Stimulated activated CD4-positive, alpha-beta T cell treated with anti-CD3 and anti-CD28 coated beads, Interleukin-15, amount 100 ng/mL, for 48 hours (primary cell): ENCODE measurements at places on chromosomes 3 and 15.

- peak; percentile 19 for DNase-seq
Observed at GRCh38 chr3:72756900-72757299, 91.3 kb downstream of the SHQ1 start.

DNA sequence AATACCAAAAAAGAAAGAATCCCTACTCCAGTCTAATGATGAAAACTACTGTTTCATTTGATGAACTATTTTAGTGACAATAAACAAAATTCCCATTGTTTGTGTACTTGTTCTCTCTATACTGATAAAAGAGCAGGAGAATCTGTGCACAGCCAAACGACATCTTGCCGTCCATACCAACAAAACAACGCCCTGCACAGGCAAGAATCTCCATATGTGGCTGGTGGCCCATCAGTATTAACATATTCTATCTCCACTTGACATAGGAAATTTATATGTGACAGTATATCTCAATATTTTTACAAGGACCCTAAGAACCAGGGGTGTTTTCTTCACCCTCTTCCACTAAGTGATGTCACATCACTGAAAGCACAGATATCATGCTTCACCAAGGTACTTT lies 279.5 kb downstream of the ULK4 start:
- no peak for DNase-seq

- DNase-seq: no peak
Observed at GRCh38 chr3:138835397-138835757, 649 bp upstream of the PIK3CB start.

- no peak for DNase-seq
Observed at GRCh38 chr3:69791919-69792399, 52.7 kb downstream of the MITF start.

- no peak for DNase-seq
Observed at GRCh38 chr15:46088486-46089445, 453.9 kb downstream of the SQOR start.

- DNase-seq: no peak
Observed at GRCh38 chr15:91116113-91117067, 16.3 kb downstream of the SV2B start.

DNA sequence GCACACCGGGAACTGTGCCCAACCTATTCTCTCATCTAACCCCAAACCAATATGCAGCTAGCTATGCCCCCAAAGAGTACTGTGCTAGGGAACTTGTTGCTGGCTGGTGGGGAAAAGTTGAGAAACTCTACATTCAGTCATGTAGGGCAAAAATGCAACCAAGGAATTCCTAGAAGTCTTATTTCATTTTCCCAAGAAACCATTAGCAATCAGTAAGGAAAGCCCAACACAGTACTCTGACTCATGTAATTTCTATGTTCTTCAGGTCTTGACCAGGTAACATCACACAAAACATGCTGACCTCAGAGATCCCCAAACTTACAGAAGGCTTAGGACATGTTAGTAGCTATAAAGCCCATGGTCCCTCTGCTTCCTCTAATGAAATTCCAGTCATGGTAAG lies 52.1 kb downstream of the TASOR start:
- DNase-seq: no peak

GRCh38 chr15:31106495-31107300 lies 5.2 kb upstream of the TRPM1 start:
- DNase-seq: no peak

DNA sequence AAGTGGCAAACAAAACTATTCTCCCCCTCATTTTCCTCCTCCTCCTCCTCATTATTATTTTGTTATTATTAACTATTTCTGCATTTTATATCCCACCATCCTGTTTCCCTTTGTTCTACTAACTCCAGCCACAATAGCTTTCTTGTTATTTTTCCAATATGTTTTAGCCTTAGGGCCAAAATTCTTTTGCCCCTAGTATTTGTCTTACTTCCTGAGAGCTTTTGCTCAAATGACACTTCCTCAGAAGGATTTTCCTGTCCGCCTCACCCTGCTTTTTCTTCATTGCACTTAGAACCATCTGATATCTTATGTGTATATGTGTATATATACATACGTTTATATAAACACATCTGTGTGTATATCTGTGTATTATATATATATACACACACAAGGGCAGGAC lies 32.7 kb upstream of the NUDT16 start:
- DNase-seq: no peak

GRCh38 chr15:31478702-31479221 lies 152.1 kb downstream of the KLF13 start:
- DNase-seq: no peak

GRCh38 chr3:38646630-38647029 lies 2.9 kb downstream of the SCN5A start:
- no peak for DNase-seq

DNA sequence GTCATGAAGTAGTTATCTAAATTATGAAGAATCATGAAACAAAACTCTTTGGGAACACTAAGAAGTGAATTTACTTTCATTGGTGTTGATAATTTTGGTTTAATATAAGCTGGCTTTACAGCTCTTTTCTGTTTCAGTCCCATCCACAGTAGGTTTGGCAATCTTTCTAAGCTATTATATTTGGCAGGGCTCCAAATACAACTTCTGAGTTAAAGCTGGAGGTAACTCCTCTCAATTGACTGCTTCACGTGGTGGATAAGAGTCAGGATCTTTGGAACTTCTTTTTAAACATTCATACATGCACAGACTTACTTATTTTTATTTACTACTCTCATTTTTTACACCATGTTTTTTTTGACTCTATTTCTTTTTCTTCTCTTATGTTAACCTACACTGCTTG lies 106.5 kb upstream of the EPHA3 start:
- DNase-seq: no peak

GRCh38 chr15:63056829-63057228 lies 14.3 kb downstream of the TPM1 start:
- DNase-seq: no peak

GRCh38 chr3:186109897-186110803 lies 1.3 kb upstream of the ETV5 start:
- DNase-seq: no peak

GRCh38 chr3:39220407-39221140 lies 28.2 kb upstream of the XIRP1 start:
- no peak for DNase-seq

- DNase-seq: no peak
Observed at GRCh38 chr3:181613191-181613590, 98.5 kb upstream of the SOX2 start.

DNA sequence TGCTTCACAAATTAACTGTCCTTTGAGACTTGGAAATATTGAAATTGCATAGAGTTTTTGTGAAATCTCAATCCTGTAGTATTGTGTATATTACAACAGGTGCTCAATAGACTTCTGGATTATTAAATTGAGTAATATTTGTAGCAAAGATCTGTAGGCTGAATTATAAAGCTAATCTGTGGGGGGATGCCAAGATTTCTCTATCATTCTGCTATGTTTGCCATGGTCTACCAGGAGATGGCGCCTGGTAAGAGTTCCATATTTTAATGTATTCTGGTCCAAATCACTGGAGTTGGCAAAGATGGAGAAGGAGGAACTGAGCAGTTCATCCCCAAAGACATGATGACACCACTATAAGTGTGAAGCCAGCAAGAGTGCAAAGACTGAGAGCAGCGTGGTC lies 340.9 kb upstream of the TPRG1 start:
- no peak for DNase-seq

DNA sequence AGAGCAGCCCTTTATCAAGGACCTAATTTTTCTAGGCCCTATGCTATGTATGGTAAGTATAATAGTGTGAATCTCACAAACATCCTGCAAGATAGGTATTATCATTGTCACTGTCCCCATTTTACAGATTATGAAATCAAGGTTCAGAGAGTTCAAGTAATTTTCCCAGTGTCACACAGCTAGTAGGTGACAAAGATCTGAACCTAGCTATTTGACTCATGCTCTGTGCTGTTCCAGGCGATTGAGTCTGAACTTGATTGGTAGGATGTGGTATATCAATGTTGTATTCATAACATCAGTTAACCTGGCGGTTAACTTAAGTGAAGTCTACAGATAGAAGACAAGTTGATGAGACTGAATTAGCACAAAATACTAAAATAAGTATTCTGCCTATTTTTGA lies 229.9 kb downstream of the CHST2 start:
- DNase-seq: no peak

DNA sequence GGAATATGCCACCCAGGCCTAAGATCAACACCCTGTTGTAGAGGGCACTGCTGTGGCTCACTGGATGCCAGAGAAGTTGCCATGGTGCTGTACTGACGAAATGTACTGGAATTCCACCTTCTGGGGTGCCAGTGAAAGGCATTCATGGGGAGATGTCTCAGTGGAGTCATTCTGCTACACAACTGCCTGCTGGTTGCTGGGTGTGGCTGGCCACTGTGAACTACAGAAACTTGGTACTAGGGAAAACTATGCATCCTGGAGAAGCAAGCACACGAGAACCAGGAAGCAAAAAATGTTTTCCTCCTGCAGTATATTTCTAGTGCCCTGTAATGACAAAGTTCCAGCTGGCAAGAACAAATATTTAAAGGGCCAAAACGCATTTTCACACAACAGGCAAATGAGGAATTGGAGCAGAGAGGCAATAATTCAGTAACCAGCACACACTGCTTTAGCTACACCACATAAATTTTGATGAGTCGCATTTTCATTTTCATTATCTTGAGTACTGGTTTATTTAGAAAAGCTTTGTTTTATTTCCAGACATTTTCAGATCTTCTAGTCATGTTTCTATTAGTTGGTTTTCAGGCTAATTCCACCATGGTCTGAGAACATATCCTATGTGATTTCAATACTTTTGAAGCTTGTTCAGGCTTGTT lies 18.3 kb upstream of the RFX7 start:
- DNase-seq: no peak

GRCh38 chr15:38263251-38263650 lies 10.6 kb downstream of the SPRED1 start:
- no peak for DNase-seq

DNA sequence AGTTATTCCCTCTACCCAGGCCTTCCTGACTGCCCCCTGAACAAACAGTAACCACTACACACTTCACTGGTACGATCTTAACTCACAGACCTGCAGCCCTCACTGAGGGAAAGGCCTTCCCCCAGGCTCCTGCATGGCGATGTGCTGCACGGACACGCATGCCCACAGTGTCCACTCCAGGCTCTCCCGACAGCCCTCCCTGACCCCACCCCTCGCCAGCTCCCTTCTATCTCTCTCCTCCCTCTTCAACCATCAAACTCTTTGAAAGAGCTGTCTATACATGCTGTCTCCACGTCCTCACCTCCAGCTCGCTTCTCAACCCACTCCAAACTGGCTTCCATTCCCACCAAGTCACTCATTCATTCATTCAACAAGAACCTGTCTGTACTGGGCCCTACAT lies 3.9 kb downstream of the SCN5A start:
- DNase-seq: no peak

DNA sequence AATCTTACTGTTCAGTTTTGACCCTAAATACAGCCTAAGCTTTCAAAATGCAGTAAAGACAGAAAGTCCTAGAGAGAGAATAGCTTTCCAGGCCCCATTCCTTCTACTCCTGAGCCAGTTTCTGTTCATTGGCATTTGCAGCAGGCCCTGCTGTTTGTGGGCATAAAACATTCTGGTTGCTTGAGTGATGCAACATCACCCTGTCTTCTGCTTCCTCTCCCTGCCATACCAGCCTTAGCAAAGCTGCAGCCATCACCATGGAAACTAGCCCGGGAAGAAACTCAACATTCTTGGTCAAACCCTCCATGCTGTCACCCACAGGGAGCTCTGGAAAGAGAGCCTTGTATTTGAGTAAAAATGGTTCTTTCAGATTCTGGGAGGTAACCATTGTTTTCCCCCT lies 325.7 kb downstream of the MAGI1 start:
- DNase-seq: no peak

- no peak for DNase-seq
Observed at GRCh38 chr15:56468401-56468800, 3.5 kb upstream of the MNS1 start.

DNA sequence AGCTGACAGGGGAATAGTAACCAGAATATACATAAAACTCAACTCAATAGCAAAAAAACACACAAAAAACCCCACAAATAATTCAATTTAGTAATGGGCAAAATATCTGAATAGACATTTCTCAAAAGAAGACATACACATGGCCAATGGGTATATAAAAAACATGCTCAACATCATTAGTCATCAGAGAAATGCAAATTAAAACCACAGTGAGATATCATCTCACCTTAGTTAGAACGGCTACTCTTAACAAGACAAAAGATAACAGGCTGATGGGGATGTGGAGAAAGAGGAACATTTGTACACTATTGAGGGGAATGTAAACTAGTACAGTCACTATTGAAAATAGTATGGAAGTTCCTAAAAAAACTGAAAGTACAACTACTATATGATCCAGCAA lies 678.6 kb downstream of the MECOM start:
- DNase-seq: no peak

DNA sequence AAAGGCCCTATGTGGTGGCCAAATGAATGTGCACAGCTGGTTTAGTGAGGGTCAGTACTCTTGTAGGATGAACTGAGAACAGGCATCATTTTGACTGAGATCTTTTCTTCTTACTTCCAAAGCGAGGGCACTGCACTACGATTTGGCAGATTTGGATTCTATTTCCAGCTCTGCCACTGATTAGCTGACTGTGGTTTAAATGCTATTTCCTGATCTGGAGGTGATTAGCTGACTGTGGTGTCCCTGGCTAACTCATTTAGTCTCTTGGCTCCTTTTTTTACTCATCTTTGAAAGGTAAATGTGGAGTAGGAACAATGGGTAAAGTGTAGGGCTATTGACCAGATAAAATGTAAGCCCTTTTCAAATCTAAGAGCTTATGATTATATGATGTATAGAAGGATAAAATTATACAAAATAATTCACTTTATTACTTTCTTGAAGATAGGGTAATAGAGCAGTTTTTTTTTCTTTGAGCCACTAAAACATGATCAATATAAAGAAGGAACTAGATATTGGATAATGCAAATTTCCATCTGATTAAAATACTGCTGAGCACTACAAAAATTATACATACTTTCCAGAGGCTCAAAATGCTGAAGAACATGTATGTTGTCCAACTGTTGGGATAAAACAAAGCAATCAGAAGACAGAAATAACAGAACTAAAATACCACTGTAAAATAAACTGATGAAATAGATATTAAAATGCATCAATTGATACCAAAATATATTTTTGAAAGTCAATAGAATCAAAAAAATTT lies 39.7 kb upstream of the PLOD2 start:
- no peak for DNase-seq
